ENCODE measurements at places on chromosomes 2 and 18.

DNA sequence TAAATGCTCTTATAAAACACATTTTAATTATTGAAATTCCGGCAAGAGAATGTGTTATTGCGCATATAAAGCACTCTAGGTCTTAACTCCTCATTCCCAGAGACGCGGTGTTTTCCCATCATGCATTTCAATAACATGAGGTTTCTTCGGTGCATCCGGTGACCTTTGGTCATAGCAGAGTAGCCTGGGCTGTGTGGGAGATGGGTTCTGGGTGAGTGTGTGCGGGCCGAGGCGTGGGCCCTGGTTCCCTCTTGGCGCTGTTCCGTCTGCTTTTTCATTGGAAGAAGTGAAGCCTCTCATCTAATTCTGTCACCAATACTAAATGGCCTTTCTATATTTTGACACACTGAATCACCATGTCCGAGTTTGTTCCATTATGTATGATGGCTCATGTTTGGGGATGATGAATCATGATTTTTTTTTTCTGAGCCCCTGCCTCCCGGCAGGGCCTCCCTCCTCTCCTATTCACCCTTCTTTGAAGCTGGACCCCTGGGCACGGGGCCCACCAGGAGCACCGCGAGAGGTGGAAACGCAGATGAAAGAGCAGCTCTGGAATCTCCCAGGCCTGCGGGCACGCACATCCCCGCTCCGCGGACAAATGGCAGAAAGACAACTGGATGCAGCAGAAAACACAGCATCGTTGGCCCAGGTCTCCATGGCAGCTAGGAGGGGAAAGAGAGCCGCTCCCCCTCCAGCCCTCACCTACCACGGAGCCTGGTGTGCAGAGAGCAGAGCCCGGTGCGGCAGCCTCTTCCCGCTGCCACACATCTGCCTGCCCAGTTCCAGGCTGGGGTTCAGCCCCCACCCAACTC is 85.8 kb upstream of the HPCAL1 start:
- no peak for DNase-seq

DNA sequence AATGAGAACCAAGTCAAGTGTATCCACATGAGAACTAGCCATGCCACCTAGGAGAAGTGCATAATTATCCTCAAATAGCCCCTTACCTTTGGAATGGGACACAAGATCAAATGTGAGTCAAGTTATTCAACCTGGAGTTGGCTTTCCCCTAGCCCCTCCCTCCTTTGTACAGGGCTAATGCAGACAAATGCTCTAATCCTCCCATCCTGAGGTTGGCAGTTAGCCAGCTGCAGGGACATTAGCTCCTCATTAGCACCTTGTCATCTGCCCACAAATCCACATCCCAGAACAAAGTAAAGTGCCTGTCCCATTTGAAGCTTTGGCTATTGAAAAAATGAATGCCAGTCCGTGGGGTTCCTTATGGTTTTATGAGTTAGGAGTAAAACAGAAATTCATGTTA is 294.1 kb upstream of the FANCL start:
- DNase-seq = no peak

DNA sequence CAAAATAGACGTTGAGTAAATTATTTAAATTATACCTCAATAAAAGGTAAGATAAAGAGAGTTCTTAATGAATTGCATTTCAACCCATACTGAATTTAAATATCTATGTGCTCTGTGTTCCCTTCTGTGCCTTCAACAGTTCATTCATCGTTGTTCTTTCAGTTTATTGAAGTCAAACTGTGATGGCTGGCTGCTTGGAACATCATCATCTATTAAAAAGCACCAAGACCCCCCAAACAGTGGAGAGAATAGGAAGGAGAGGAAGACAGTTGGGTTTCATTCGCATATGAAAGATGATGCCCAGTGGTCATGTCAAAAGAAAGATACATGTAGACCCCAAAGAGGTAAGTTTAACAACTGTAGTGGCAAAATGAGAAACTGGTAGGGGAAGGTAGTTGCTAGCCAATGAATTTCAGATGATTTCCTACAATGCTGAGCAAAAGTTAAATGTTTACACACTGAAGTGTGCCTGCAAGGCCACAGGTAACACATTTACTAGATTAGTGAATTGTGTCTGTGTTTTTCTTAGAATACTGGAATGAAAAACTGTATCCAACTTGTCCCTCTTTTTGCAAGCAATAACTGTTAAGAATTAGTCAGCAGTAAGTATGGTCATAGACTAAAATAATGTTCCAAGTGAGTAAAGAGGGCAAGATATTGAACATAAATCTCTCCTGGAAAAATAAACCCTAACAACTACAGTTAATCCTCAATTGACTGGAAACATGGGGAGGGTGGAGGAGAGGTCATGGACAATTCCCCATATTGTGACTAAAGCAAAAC is 331.3 kb downstream of the KIAA1328 start:
- no peak for DNase-seq

- no peak for DNase-seq
Observed at GRCh38 chr2:224994242-224994823, 47.9 kb downstream of the DOCK10 start.

- no peak for DNase-seq
Observed at GRCh38 chr2:36396878-36397539, 41.4 kb downstream of the CRIM1 start.

- DNase-seq = no peak
Observed at GRCh38 chr2:21299411-21299810, 175.6 kb downstream of the TDRD15 start.

DNA sequence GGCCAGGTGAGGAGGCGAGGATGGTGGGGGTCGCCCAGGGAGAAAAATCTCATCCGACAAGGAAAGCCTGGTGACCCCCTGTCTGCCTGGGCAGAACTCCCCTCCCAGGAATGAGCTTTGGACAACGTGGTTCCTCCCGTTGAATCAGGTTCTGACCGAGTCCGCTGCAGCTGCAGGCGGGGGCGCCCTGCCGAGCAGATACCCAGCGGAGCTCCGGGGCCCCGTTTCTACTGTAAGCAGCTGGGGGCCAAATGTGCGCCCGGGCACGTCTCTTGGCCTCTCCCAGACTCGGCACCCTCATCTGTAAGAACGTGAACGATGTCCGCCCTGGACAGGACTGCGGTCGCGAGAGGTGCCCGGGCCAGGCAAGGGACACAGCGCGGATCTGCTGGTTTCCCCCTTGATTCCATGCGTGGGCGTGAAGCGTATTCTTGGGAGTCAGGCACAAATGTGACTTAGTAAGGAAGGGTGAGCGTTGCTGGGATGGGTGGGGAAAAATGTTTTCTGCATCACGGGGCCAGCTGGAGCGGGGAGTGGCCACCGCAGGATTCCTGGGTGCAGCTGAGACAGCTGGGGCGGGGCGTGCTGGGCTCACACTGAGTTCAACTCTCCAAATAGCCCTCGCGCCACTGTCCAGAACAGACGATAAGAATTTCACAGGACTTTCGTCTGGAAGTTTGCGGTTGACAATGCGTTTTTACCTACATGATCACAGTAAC is 20.2 kb upstream of the TUBB6 start:
- DNase-seq = peak; percentile 93

DNA sequence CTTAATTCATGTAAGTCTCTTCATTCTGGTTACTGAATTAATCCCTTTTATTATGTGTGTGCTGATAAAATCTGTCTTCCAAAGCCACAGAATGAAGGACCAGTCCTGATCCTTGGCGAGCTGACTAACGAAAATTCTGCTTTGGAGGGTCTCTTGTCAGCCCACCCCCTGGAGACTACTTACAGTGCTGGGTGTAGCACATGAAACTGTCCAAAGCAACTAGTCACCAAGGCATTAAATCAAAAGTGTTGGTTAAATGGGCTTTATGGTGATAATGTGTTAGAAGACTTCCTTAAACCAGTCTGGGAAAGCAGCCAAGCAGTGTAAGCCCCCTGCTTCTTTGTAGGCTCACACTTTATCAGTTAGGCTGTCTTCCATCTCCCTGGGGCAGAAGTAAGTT is 420.2 kb downstream of the SUCLG1 start:
- DNase-seq = no peak

DNA sequence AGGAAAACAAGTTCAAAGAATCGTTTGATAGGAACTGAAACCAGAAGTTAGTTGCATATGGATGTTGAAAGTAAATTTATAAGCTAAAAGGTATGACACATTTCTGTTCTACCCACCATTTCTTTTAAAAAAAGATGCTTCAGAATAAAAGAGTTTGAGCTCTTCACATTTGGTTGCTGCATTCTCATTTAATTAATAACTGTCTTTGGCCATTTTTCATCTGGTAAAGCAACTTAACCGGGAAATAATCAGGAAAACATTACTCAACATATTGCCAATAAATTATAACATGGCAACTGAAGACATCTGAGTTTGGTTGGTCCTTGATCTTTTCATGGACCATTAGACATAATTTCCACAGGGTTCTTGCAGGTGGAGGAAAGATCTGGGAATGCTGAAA is 180.2 kb upstream of the TWIST2 start:
- DNase-seq = no peak

GRCh38 chr2:138321458-138321857 is 180.1 kb upstream of the SPOPL start:
- no peak for DNase-seq

DNA sequence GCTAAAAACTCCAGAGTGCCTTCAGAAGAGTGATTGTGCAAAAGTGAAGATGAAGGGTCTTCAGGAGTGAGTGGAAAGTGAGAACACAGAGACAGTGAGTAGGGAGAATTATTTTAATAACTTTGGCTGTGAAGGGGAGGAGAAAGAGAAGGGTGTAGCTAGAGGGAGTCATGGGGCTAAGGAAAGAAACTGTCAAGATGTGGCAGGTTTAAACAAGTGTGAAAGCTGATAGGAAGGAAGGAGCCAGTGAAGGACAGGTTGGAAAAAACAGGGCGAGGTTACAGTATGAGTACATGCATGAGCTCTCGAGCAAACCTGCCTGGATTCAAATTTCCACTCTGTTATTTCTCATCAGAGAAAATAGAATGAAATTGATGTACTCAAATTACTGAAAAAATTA is 17.8 kb downstream of the IL1F10 start:
- DNase-seq = no peak

DNA sequence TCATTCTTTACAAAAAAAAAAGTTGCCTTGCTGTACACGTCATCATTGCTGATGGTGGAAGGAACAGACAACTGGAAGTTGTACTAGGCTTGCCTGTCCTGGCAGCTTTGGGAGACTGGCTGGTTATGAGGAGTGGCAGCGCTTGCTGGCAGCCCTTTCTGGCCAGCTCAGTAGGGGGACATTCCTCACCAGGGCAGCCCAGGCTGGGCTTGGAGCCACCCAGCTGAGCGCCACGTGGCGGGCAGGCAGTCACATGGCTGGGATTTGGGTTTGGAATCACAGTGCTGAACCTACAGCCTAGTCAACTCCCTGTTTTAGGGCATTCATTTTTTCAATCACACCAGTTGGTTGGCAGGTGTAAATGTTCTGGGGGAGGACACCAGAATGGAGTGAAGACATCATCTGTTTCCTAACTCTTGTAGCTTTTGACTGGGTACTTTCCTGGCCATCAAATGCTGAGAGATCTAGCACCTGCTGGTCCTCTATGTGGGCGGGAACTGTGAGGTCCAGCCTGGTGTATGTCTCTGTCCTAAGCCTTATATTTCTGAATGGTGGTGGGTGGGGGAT is 139.3 kb downstream of the SETBP1 start:
- DNase-seq = no peak

DNA sequence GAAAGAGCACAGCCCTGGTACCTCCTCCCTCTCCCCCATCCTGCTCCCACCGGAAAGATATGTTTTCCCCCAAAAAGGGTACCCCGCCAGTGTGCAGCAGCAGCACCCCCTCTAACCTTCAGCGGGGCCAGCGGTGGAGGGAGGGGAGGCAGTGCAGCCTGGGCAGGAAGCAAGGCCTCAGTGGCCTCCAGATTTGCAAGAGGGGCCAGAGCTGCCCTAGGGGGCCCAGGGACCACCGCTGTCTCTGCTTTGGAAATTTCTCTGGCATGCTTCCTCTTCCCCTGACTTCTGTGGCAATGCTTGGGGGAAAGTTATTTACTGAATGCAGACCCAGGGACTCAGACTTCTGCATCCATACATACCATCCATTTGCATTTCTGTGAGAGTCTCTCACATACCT is 111.5 kb downstream of the KLHL29 start:
- no peak for DNase-seq

DNA sequence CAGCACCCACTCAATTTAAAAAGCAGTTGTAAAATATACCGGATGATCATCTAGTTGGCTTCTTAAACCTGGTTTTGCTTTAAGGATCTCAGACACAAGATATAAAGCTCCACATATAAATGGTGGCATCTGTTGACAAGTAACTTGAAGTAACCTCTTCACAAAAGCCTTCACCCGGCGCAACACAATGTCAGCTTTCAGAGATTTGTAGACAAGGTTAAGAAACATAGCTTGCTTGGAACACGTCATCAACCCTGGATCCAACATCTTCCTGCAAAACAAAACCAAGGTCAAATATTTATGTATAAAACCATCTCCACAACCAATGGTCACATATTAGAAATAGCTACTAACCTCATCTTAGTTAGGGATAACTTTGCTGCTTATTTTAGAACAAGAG is 8.3 kb downstream of the CEBPZ start:
- no peak for DNase-seq

DNA sequence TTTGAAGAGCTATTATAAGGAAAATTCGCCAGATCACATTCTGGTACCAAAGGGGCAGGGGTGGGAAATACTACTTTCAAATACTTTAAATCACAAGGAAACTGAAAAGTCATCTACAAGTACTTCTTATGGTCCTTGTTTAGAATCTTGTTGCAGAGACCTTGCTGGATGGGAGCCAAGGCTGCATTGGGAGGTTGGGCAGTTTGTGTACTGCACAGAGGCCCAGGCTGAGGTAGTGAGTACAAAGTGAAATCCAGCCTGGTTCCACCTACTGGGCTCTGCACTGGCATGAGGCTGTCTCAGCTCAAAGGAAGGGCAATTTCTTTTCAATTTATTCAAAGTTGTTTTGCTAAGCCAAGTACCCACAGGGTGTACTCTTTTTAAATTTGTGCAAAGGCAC is 140.3 kb upstream of the DLX2 start:
- no peak for DNase-seq

- DNase-seq = no peak
Observed at GRCh38 chr2:132830321-132830827, 160.4 kb upstream of the LYPD1 start.

DNA sequence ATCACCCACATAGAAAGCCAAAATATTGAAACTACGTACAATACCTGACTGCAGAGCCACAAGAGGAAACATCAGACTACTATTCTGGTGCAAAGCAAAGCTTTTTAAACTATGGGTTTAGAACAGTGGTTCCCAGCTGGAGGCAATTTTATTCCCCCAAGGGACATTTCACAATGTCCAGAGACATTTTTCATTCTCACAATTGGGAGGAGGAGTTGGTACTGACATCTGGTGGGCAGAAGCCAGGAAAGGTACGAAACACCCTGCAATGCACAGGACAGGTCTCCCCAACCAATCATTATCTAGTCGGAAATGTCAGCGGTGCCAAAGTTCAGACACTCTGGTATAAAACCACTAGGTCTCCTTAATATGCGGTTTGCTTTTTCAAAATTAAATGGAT is 88.4 kb upstream of the ARL5A start:
- DNase-seq = no peak
